ENCODE measurements at places on chromosomes 7 and 10.

GRCh38 chr7:128728598-128728997 is 10.6 kb upstream of the CALU start:
- DNase-seq: no peak

DNA sequence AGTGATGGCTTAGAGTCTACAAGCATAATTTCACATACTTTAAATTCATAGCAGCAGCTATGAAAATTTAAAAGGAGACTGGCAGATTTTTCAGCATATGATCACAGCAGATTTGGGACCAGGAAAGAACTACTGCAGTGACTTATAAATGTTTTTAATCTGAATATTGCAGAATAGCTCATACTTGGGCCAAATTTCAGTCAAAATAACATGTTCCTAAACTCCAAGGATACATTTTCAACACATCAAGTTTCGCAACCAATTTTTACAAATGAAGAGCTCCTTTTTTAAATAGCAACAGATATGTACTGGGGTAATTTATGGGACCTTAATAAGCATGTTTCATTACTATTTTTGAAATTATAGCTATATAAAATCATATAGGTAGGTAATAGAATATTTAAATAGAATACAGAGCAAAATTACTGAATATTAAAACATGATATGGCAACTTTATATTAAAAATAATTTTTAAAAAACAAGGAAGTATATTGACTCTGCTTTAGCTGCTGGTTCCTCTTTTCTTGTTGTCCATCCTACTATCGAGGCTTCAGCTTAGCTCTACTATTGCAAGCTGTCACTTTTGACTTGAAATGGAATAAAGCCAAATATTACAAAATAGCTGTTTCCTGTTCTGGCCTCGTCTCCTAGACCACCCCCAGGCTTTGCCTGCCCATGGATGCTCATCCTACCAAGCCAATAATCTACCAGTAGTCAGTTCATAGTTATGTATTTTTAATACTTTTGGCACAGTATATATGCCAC is 123.1 kb downstream of the NRBF2 start:
- DNase-seq: no peak

- DNase-seq: peak; percentile 36
These were observed 907 bp upstream of the IFRD1 start for GRCh38 chr7:112449353-112449752.

DNA sequence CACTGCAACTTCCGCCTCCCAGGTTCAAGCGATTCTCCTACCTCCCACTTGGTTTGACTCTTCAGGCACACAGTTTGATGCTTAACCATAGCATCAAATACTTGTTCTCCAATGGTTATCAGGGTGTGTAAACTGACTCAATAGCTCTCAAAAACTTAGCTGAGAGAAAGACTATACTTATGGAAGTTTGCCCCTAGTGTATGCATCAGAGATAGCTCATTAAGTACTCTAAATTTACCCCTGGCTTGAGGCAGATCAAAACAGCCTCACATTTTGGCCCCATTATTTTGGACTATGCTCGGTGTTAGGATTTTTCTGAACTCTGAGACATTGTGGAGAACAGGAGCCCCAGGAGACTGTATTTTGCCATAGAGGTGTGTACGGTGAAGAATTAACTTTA is 40.8 kb upstream of the SLC35B4 start:
- no peak for DNase-seq

GRCh38 chr10:88828310-88828709 is 23.3 kb downstream of the ANKRD22 start:
- no peak for DNase-seq

DNA sequence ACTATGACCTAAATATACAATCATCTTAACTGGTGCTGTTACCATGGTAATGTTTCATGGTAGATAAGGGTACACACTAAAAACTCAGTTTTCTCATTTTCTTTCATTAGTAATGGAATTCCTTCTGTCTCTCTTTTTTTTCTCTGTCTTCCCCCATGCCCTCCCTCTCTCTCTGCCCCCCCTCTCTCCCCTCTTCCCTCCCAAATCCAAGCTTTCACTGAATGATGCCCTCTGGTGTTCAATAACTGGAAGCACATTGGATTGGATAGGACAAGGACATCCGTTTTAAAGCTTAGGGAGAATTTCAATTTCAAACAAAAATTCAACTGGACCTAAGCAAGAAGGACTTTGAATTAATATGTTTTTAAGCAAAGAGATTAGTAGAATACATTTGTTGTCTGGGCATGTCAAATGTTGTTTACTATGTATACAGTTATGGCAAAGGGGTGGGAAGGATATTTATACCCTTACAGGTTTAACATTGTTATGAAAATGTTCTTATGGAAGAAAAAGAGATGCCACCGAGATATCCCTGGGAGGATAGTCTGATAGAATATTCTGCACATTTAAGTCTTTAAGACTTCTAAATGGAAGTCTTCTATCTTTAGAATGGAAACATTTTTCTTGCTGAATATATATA is 6.1 kb downstream of the CHRM2 start:
- no peak for DNase-seq

DNA sequence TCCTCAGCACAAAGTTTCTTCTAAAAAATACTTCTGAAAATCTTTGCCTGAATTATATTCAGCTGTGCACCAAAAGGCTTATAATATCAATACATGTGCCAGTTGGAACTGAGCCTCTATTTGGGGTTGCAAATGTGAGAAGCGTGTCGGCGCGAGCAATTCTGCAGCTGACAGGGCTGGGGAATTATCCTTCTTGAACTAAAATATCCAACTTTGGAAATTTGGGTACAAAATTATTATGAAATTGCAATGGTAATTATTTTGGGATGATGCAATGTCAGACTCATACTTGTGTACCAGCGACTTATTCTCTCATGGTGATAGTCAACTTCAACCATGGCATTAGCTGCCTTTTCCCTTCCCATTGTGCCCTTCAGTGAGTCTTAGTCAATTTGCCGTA is 507.0 kb upstream of the KLF6 start:
- no peak for DNase-seq

DNA sequence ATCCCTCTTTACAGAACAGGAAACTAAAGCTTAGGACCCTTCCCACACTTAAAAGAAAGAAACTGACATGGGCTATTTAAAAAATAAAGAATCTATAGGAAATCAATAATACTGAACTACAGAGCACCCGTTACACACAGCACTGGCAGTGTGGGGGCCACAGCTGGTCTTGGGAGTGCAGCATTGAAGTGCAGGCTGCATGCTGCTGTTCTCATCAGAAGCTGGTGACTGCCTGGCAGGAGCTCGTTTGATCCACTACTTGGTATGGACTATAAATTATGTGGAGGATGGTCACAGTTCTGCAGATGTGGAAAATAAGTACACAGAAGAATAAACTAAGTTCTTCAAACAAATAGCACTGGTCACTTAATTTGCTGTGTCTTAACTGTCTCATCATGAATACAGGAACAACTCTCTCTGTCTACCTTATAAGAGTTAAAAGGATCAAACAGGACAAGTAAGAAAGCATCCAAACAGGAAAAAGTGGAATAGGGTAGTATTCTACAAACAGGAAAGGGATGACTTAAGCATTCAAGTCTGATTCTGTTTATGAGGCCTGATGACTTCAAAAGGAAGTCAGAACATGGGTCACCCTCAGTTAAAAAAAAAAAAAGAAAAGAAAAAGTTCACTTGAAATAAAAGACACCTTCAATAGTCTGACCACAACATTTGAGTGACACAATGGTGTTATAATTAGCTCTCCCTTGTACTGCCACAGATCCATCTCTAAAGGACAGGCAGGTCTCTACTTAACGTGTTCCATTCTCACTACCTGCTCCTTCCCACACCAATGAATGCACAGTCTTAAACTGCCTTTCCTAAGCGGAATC is 21.0 kb downstream of the DOCK4 start:
- DNase-seq: no peak

DNA sequence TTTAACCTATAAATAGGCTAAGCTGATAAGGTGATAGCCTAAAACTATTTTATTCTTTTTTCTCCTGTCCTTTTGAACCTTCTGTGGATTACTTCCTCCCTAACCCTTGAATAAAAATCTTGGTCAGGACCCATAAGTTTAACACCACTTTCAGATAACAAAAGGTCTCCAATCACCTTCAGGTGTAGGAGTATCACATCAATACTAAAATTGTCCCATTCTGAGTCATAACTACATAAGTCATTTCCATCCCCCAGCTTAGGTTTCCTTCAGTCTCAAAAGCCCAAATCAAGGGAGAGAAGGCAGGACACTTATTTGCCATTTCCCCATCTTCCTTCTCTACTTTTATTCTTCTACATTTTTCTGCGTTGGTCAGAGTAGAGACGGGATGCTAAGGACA is 56.9 kb upstream of the WNT16 start:
- DNase-seq: no peak

DNA sequence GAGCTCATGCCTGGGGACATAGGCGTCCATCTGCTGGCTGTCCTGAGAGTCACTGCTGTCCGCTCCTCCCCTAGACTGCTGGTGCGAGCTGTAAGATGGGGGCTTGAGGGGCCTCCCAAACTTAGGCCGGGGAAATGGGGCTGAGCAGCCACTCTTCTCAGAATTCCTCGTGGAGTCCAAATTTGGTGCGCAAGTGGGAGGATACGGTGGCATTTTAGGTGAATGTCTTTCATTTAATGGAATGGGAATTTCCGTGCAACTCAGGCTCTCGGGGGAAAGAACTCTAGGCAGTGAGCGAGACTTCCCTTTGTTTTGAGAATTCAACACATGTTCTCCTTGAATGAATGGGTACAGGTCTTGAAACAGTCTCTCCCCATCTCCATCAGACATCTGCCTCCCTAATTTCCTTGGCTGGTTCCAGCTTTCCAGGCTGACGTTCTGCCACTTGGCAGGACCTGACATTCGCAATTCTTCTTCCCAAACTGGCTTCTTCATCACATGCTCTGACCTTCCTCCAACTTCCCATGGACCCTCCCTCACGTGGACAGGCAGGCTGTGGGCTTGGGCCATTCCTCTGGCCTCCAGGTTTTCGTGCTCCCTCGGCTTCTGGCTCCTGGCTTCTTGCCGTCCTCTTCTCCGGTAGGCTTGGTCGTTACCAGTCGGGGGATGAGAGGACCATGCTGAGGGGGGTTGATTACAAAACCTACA is 30.1 kb downstream of the JCAD start:
- DNase-seq: no peak

DNA sequence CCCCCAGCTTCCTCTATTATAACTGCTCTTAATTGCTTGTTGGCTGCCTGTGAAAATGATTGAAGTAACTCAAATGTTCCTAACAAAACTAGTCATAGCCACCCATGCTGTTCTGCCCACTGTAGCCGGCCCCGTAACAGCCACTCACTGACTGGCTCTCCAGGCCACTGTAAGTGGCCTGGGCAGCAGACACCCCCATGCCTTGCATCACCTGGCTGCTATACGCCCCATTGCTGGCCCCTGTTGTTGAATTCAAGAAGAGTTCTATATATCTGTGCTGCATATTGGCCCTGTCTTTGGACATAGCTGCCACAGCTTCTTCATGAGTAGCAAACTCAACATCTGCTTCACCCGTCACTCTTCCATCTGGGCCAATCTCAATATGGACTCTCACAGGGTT is 15.1 kb downstream of the FXYD4 start:
- no peak for DNase-seq

GRCh38 chr10:102744374-102745051 is 765 bp downstream of the WBP1L start:
- peak; percentile 40 for DNase-seq

DNA sequence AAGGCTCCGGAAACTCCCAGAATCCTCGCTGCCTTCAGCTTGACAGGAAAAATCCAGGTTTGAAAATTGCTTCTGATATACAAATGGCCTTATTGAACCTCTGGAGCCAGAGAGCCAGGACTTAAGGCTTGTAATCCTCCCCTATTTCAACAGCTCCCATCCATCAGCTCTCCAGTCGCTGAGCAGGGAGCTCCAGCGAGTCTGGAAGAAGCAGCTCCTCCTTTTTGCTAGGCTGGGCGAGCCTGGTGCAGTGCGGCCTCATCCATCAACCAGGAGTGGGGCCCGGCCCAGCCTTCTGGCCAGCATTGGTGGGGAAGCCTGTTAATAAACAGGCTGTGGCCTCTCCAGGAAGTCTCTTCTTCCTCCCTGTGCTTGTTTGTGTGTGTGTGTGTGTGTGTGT is 424.4 kb downstream of the TCERG1L start:
- DNase-seq: no peak

DNA sequence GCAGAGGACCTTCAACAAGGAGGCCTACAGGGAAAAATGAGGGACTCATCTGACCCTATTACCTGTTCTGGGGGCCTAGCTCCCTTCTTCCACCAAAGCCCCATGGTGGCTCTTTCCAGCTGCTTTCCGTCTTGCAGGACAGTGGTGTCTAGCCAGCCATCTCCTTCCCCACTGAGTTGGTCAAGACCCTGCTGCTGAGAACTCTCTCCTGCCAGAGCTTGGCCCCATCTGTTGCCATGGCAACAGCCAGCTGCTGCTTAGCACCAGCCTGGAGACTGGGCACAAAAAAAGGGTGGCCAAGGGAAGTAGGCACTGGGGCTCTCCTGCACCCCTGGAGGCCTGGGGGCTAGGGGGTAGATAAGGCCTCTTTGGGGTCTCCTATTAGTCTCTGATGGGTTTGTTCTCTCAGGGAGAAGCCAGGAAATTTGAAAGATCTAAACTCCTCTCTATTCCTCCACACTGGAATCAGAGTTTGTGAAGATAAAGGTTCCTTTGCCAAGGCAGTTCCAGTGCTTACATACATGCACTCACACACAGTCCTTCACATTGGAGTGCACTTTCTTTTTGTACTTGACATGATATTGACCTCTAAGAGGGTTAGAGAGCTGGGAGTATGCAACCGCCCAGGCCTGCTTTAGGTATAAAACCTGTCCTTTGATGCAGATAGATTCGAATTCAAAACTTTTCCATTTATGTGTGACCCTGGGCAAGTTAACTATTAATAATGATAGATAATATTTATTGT is 15.8 kb downstream of the TSPAN33 start:
- DNase-seq: no peak

DNA sequence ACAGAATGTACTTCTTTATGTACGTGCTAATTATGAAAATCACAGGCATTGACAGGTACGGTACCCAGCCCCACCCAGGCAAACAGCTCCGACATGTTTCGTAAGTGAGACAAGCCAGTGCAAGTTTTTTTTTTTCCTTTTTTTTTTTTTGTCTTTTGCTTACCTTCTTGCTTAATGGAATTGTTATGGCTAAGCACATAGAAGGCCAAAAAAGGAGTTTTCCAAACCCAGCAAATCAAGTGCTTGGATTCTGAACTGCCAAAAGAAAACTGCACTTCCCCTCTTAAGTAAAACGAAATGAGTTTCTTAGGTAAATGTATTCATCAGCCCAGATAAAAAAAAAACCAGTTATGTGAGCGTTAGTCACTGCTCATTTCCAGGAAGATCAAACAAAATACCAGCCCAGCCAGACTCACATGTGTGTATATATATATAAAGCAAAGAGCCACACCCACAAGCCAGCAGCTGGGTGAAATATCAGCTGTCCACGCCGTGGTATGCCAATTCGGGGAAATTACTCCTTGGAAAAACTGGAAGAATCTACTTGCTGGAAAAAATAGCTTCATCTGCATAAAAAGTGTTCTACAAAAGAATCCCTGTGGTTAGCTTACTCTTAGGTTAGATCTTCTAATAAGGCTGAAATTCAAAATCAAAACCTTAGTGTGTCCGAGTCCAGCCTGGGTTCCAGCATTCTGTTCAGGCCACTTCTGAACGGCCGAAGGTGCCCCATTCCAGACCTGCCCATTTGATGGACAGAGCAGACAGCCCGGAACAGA is 8.0 kb downstream of the KLF6 start:
- peak; percentile 55 for DNase-seq

GRCh38 chr10:29802171-29802570 is 167.4 kb upstream of the SVIL start:
- no peak for DNase-seq

GRCh38 chr10:8137272-8137681 is 82.8 kb downstream of the GATA3 start:
- DNase-seq: peak; percentile 67

- no peak for DNase-seq
These were observed 129.9 kb downstream of the CCNY start for GRCh38 chr10:35466170-35466569.
